NCI-H82 (cell line): ENCODE measurements at places on chromosomes 5 and 9.

GRCh38 chr5:135137146-135137915, 103.3 kb upstream of the PITX1 start:
- DNase-seq, result no peak

DNA sequence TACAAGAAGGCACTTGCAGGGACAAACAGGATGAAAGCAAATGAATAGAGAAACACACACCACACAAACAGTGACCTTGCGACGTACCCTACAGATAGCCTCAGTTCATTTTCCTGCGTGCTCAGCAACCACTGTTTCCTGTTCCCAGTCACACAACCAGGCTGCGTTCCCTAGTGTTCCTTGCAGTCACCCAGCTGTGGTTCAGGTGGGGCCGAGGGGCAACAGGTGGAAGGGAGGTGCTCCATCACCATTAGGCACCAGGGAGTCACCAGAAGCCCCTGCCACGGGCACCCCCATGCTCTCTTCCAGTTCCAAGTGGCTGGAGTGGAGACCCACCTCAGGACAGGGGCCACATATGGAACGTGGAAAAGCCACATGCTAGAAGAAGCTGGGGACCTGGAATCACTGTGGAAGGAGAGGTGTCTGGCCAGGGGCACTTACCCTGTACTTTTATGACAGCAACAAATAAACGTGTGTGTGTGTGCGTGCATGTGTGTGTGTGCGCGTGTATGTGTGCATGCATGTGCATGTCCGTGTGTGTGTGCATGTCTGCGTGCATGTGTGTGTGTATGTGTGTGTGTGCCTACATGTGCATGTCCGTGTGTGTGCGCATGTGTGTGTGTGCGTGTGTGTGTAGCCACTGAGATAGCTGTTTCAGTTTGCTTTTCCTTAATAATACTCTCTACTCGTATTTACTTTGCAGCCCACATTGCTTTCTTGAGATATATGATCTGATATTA, 18.8 kb upstream of the FCN2 start:
- DNase-seq, result no peak

- no peak for DNase-seq
These were observed 9.4 kb upstream of the LRRTM2 start for GRCh38 chr5:138884554-138884953.

- no peak for DNase-seq
These were observed 22.6 kb downstream of the B4GALT1 start for GRCh38 chr9:33144551-33144950.

- no peak for DNase-seq
These were observed 399.9 kb downstream of the ZSWIM6 start for GRCh38 chr5:61731946-61732314.
